ENCODE measurements at places on chromosomes 3 and 15. TPM values are rescaled to one million over a fixed set of nuclear protein-coding genes. Genes with fewer than 3 reads are reported as not detected.

CTNNB1 gene
- 244 TPM for total RNA-seq

PDHB gene
- total RNA-seq: 52.2 TPM

WDR49 gene
- total RNA-seq: 0.54 TPM

SLC15A2 gene
- total RNA-seq: 0.79 TPM

RFX7 gene
- 29.8 TPM for total RNA-seq

PAK2 gene
- total RNA-seq: 119 TPM

DPPA4 gene
- total RNA-seq: not detected

LRRFIP2 gene
- total RNA-seq: 92.2 TPM

ALAS1 gene
- total RNA-seq: 35.7 TPM

TMEM87A gene
- total RNA-seq: 52.3 TPM

SCAANT1 gene
- not detected for total RNA-seq

MNS1 gene
- total RNA-seq: 1.5 TPM

GHSR gene
- total RNA-seq: not detected

EXD1 gene
- 0.37 TPM for total RNA-seq

ARF4 gene
- 396 TPM for total RNA-seq

TRH gene
- total RNA-seq: not detected

ALG1L2 gene
- not detected for total RNA-seq

PP2D1 gene
- not detected for total RNA-seq

AQP9 gene
- total RNA-seq: 0.09 TPM

TRPM1 gene
- total RNA-seq: not detected

PLCL2 gene
- total RNA-seq: 0.51 TPM

NOX5 gene
- total RNA-seq: 1.4 TPM

CCDC39 gene
- not detected for total RNA-seq

SI gene
- total RNA-seq: not detected

FAM174B gene
- total RNA-seq: 6.5 TPM

GUCA1C gene
- not detected for total RNA-seq

SLC24A1 gene
- 8.2 TPM for total RNA-seq

EFHB gene
- 1.5 TPM for total RNA-seq

NCKIPSD gene
- 23.8 TPM for total RNA-seq

SNTN gene
- not detected for total RNA-seq

FOXB1 gene
- total RNA-seq: not detected

TNFSF10 gene
- total RNA-seq: 0.25 TPM

PDCD6IP gene
- 304 TPM for total RNA-seq

GOLGA8B gene
- total RNA-seq: 233 TPM

PPP1R14D gene
- not detected for total RNA-seq

PLXNB1 gene
- 101 TPM for total RNA-seq

Data from MCF 10A (cell line).